Stimulated activated CD4-positive, alpha-beta T cell treated with anti-CD3 and anti-CD28 coated beads, TNF-alpha, amount 100 ng/mL, for 4 hours (primary cell): ENCODE measurements at places on chromosomes 3 and 15.

DNA sequence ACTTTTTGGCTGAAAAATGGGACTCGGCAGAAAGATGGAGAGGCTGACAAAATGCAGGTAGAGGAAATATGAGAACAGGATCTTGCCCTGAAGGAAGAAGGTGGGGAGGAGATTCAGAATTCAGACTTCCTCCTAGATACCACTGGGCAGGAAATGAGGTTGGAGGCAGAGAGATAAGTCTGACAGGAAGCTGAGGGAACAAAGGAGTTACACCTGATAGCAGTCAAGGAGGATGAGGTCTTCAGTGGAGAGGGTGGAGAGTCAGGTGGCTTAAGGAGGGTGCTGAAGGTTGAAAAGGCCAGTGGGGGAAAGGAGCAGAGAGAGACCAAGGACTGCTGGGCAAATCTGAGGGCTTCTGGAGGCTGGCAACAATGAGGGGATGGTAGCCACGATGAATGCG, 56.8 kb downstream of the CCR4 start:
- DNase-seq, result no peak

GRCh38 chr3:133573054-133573628, 345 bp upstream of the CDV3 start:
- peak; percentile 99 for DNase-seq

DNA sequence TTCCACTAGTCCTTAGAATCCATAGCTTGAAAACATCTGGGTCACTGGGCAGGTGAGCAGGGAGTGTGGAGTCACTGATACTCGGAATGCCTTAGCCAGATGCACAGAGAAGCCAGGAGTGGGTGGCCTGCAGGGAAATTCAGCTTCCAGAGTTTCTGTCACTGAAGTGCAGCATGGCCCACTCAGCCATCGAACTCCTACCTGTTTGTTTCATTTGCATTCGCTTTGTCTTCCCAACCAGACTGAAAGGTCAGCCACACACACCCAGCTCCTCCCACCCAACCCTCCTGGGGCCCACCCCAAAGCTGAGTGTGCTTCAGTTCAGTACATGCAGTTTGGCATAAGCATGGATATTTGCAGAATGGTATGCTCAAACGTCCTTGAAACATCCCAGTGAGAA, 124.5 kb upstream of the ATP10A start:
- no peak for DNase-seq

GRCh38 chr15:94934440-94934839, 703.1 kb downstream of the MCTP2 start:
- no peak for DNase-seq

DNA sequence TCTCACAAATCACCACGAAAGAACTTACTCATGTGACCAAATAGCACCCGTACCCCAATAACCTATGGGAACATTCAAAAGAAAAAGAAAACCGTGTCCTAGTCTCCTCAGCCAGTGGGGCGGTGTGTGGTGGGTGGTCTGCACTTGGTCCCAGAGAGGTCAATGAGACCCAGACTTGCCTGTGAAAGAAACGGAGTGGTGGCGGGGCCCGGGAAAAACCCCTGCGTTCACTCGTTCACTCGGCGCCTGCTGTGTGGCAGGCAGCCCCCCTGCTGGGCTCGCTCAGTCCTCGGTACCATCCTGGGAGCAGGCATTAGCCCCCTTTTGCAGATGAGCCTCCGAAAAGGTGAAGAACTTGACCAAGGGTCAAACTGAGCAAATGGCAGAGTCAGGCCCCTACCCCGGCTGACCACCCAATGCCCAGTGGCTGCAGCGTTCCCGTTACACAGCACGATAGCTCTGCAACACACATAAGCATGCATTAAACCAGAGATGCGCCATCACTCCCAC, 36.0 kb downstream of the ZDHHC19 start:
- DNase-seq, result no peak

DNA sequence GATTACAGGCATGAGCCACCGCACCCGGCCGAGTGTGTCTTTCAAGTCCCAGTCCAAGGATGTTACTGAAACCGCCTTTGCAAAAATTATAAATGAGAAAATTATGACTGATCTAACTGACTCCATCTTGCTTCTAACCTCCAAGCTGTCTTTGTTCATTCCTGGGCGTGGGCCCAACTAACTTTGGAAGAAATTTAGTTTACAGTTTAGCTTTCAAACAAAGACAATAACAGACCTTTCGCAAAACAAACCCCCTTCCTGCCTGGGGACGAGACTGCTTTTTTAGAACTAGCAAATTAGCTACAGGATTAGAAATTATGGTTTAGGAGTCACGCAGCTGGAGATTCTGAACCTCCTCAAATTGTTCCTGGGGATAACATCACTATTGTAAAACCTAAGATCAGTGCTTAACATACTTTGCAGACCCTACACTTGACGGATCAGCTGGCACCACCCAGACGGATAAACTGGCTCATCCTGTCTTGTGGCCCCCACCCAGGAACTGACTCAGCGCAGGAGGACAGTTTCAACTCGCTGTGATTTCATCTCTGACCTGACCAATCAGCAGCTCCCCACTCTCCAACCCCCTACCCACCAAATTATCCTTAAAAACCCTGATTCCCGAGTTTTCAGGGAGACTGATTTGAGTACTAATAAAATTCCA, 23.8 kb downstream of the NANOGP8 start:
- no peak for DNase-seq

DNA sequence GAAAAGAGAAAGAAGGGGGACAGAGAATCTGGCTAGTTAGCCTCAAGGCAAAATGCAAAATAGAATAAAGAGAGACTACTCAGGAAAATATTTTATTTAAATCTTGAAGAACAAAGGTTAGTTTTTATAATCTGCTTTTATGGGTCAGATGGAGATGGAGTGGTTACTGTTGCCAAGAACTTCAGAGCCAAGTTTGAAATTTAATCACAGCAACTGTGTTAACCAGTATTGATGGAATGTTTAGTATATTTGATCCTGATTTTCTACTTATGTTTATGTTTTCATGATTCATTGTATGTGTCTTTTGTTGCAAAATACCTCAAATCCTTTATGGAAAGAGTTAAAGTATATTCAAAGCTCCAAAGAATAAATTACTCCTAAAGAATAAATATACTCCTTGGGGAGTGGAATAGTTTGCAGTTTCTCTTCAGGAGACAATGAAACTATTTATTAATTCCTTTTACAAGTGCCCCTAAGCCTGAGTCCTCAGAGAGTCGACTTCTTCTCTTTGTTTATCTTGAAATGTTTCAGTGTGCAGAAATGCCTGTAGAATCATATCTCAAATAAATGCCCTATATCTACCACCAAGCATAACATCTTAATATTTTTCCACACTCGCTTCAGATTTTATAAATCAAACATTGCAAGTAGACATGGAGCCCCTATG, 60.9 kb upstream of the THSD4 start:
- DNase-seq, result no peak

- DNase-seq, result no peak
Observed at GRCh38 chr3:88812576-88812975, 294.8 kb upstream of the EPHA3 start.

DNA sequence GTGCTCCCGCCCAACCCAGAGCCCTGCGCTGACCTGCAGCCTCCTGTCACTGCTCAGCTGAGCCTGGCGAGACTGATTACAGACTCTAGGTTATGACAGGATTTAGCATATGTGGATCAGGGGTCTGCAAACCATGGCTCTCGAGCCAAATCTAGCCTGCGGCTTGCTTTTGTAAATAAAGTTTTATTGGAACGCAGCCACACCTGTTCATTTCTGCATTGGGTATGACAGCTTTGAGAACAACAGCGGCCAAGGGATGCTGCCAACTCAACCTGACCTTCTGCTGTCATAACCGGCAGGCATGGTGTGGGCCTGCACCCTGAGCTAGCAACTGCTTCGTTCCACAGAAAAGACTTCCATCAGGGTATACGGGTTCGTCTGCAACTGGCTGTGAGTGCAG, 50.5 kb upstream of the IQSEC1 start:
- DNase-seq, result no peak

GRCh38 chr3:177196456-177197040, 734 bp downstream of the TBL1XR1 start:
- peak; percentile 15 for DNase-seq
